ENCODE measurements at places on chromosomes 7 and 10.

DNA sequence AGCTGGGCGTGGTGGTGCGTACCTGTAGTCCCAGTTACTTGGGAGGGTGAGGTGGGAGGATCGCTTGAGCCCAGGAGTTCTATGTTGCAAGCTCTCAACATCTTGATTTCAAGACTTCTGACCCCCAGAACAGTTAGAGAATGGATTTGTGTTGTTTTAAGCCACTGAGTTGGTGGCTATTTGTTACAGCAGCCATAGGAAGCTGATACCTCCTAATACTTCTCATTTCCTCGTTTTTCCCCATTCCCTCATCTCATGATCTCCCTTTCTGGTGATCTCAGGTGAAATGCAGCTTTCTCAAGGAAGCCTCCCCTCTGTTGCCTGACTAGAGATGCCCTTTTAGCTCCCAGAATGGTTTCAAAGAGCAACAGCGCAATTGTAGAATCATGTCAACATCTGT, 378.8 kb downstream of the TYW1 start:
- DNase-seq: no peak

DNA sequence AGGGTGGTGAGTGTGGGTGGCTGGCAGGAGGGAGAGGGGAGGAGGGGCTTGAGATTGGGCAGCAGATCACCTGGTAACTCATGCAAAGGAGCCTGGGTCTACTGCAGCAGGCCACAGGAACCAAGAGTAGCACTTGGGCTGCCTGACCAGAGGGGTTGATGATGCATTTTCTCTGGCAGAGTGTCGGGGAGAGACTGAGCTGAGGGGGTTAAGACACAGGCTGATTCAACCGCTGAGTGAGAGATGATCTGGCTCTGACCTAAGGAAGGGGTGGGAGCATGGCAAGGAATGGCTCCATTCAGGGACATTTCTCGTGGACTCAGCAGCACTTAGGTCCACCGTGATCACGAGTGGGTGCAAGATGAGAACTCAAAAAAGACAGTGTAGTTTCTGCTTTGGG, 115.5 kb upstream of the STK17A start:
- DNase-seq: no peak

DNA sequence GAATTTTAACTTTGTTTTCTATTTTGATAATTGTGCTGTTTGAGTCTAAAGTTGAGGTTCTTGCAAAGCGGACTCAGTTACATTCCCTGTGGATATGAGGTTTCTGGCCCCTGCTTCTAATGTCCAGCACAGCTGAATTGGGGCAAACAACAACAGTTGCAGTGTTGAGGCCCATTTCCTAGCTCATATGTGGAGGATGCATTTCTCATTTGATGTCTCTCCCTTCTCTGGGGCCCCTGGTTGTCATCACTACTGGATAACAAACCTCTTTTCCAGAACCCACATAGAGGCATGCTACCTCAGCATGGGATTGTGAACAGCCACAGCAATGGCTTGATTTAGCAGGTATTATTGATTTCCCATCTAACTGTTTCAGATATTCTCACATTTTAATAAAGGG, 208.2 kb upstream of the VSTM2A start:
- no peak for DNase-seq

DNA sequence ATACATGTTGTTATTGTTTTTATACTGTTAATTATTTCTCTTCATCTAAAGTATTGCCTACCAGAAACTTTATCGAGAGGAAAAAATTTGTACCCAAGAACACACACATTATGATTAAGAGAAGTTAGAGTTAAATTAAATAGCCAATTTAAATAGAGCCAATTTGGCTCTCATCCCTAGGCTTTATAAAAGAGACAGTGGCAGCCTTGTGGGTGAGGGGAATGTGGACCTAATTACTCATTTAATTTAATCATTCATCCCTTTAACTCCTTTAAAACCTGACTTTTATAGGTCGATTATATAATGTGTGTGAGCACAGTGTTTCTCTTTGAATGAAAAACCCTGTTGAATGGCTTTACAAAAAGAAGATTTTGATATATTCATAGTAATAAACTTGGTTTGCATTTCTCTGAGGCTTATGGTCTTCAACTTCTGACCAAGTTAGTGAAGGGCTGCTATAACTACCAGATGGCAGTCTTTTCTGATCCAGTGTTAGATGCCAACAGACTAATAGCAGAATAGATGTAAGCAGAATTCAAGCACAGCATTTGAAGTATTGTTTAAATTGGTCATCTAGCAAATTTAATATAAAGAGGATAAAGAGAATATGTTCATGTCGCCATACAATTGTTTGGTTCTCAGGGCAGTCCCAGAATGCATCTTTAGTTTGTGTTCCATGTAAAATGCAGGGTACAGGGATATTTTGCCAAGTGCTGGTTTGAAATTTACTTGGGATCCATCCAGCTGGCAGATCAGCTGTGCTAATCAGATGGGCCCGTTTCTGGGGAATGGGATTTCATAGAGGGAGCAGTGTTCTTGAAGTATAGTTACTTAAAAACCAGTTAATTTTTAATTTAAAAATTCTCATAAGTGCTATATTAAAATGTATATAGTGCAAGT, 25.3 kb downstream of the ADD3 start:
- DNase-seq: no peak

DNA sequence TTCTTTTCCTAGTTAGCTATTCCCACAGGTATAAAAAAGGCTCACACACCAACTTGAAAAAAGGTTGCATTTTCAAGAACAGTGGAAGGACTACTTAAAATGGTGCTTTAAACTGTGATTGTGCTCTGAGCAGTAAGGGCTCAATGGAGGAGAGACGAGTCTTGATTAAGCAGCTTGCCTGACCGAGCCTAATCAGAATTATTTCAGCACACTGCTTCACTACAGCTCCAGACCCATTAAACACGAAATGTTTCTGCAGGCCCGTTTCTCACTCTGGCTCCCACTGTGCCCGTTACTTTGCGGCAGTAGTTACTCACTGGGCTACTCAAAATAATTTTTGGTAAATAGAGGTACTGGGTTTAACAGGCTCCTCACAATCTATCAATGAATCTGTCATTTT, 126.0 kb downstream of the NRCAM start:
- no peak for DNase-seq

DNA sequence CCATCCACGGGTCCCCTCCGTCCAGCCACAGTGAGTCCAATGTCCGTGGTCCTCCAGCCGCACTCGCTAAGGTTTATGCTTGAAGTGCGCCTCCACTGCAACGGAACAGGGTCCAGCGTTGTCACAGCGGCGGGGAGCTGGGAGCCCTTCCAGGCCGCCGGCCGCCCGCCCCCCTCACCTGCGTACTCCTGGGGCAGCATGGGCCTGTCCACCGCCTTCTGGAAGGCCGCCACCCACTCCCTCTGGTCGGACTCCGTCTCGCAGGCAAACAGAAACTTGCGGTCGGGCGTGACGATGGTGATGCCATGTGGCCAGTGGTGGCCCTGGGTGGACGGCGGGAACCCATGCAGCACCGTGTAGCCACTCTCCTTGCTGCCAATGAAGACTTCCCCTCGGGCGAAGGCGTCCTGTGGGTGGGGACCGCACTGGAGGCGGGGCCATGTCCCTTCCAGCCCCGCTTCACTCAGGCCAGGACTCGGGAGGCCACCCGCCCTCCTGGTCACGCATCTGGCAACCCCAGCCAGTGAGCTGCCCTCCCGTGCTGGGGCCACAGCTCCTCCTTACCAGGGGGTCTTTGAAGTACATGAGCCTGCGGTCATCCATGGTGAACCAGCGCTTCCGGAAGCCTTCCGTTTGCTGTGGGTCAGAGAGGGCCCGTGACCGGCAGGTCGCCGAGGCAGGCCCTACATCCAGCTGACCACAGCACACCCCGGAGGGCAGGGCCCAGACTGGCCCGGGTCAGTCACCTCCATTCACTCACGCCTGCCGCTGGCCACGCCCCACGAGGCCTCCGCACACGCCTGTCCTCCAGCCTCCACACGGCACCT, 22.7 kb downstream of the GET4 start:
- DNase-seq: no peak

GRCh38 chr7:20514364-20514763, 101.1 kb upstream of the ABCB5 start:
- no peak for DNase-seq

DNA sequence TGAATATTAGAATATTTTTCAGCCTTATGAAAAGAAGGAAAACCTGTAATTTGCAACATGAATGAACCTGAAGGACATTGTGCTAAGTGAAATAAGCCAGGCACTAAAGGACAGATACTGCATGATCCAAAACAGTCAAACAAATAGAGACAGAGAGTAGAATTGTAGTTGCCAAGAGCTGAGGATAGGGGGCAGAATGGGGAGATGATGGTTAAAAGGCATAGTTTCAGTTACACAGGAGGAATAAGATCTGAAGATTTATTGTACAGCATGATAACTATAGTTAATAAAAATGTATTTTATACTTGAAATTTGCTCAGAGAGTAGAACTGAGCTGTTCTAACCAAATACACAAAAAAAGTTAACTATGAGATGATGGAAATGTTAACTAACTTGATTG, 149.0 kb upstream of the TMEM106B start:
- no peak for DNase-seq

- DNase-seq: no peak
Measured at GRCh38 chr7:79761876-79762429, 308.5 kb upstream of the MAGI2 start.

DNA sequence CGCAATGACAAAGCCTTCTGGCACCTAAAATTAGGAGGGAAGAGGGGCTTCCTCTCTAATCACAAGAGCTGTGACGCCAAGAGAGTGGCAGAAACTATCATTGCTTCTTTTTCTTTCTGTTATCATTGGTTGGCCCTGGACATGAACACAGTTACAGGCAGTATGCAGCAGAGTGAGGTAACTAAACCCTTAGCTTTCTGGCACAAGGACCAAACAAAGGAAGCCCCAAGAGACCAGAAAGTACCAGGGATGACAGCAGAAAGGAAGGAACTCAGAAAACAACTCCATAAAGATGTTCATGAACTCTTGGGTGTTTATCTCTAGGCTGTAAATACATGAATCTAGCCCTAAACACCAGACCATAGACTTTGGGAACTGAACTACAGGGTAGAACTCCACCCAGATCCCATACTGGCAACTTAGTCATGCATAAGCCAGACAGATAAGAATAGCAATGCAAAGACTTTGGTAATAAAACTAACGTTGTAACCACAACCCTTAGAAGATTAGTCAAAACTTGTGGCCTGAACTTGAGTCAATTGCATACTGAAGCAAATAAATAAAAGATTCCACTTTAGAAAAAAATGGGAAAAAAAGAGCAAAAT, 195.7 kb upstream of the PTN start:
- no peak for DNase-seq

- no peak for DNase-seq
Measured at GRCh38 chr7:41047789-41048191, 655.1 kb downstream of the INHBA start.

DNA sequence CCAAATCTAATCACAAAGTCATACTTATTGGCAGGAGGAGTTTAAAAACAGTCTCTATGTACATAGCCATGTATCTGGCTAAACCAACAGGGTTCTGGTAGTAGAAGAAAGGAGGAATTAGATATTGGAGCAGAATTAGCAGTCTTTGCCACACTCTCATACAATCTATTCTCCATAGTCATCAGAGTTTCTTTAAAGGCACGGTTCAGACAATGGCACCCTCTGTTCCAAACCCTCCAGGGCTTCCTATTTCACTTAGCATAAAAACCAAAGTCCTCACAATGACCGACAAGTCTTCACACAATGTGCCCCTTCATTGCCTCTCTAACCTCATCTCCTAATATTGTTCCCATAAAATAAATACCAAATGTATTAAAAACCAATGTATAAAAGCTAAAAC, 12.7 kb downstream of the ZNF438 start:
- no peak for DNase-seq

DNA sequence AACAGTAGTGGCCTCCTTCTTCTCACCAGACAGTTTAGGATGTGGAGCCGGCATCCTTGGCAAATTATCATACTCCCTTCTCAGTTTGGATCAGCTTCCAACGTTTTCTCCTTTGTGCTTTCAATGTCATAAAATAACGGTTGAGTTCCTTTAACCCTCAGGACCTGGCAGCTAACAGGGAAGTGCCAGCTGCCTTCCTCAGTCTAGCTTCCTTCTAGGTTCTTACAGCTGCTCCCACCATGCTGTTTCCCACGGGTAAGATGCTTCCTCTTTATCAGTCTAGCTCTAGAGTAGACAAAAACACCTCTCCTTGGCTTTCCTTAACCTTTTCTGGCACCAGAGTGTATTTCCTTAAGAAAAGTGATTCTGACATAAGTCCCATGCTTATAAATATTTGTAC, 33.2 kb downstream of the BLVRA start:
- DNase-seq: no peak

DNA sequence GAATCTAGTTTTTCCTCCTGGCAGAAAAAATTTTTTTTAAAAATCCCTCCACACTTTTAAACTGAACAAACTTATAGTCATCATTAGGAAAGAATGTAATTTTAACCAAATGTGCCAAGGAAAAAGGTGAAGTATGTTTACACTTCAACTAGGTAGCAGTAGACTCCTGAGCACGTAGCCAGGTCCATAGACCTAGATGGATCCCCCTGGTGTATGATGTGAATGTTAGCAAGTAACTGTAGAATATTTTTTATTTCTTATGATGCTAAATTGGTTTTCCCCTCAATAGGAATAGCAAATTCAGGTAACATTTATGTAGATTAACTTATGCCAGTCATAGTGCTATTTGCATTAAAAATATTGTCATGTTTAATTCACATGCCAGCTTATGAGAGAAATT, 19.6 kb downstream of the CABCOCO1 start:
- no peak for DNase-seq

- no peak for DNase-seq
Measured at GRCh38 chr7:40009301-40009700, 59.2 kb downstream of the CDK13 start.

GRCh38 chr10:51707821-51708424, 8.5 kb upstream of the CSTF2T start:
- DNase-seq: no peak

DNA sequence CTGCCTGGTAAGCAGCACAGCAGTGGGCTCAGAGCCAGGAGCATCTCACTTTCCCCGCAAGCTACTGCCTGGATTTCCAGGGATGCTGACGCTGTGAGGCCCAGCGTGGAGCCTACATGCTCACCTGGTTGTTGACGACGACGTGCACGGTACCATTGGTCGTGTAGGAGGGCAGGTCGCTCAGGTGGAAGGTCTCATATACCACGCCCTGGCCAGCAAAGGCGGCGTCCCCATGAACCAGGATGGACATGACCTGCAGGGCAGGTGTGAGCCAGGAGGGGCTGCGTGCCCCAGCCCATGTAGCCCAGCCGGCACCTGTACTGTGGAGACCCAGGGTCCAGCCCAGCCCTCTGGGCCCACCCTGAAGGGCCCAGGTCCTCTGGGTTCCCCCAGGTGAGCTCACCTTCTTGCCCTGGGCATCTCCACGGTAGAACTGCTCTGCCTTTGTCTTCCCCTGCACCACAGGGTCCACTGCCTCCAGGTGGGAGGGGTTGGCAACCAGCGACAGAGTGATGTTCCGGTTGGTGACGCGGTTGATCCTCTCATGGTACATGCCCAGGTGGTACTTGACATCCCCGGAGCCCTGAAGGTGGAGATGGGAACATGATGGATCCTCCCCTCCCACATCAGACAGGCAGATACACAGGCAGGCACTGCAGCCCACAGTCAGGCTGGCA, 15.4 kb downstream of the OGDHL start:
- DNase-seq: no peak

Data from activated effector memory CD4-positive, alpha-beta T cell treated with anti-CD3 and anti-CD28 coated beads, Interleukin-2, amount 50 U/mL, for 16 hours (primary cell).